ENCODE measurements at places on chromosomes 4 and X.
A peak's percentile ranks its signal among the peaks of the same experiment; 100 is the strongest.

GRCh38 chr4:137909529-137910309 lies 332.4 kb downstream of the SLC7A11 start:
- no peak for DNase-seq

DNA sequence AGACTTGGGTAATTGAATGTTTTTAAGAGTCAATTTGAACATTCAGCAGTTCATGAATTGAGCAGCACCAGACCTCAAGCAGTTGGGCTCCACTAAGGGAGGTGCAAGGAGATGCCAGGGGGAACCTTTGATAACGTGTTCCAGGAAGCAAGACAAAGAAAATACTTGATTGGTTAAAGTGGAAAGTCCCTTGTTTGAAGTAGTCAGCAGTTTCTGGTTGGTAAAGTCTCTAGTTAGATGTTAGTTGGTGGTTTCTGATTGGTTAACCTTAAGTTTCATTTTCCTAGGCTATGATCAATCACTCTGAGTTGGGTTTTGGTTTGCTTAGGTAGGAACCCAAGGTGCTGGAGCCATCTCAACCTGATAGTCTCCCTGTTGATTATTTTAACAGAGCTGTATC lies 4.0 kb downstream of the HERC6 start:
- DNase-seq: peak; percentile 87

DNA sequence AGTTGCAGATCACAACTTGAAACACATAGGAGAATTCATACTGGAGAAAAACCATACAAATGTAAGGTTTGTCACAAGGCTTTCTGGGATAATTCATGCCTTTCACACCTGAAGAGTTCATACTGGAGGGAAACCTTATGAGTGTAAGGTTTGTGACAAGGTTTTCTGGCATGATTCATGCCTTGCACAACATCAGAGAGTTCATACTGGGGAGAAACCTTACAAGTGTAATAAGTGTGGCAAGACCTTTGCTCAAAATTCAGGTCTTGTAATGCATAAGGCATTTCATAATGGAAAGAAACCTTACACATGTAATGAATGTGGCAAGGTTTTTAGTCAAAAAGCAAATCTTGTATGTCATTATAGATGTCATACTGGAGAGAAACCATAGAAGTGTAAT lies 58.8 kb upstream of the ENPEP start:
- no peak for DNase-seq

DNA sequence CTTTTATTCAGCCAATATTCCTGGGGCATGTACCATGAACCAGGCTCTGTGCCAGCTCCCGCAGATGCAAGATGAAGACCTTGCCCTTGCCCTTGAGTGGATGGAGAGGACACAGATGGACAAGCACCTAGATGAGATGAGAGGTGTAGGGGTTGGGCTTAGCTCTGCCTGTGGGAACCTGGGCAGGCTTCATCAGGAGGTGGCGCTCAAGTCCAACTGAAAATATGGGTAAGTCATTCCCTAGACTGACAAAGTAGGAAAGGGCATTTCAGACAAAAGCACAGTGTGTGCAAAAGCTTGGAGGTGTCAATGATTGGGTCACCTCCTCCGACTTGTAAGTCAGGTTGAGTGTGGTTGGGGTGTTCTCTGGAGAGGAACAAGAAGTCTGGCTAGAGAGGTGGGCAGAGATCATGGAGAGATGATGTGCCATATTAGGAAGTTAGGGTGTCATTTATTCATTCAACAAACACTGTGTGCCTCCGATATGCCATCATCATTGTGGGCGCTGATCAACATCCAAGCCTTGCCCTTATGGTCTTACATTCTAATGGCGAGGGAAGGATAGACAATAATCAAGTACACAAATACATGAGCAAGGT lies 64.6 kb downstream of the ANAPC4 start:
- peak; percentile 1 for DNase-seq

DNA sequence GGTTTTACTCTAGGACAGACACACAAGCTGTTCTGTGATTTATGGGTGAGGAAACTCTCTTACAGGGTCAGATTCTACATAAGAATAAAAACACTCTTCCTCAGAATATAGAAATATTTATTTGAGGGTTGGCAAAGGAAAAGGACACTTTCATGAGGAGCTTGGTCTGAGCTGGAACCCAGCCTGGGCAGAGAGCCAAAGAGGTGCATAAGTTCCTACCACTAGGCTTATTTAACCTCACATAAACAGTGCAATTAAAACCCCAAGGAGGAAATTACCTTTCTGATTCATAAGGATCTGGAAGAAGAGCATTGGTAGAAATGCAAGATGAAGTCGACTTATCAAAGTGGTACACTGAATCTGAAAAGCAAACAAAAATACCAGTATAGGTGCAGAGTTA lies 32.9 kb downstream of the SETD7 start:
- DNase-seq: no peak

GRCh38 chrX:97797076-97797475 lies 913.4 kb downstream of the RPA4 start:
- no peak for DNase-seq

GRCh38 chrX:114372937-114373336 lies 210.9 kb upstream of the HTR2C start:
- DNase-seq: no peak

- no peak for DNase-seq
Measured at GRCh38 chr4:181525634-181526033, 717.6 kb upstream of the TENM3 start.

DNA sequence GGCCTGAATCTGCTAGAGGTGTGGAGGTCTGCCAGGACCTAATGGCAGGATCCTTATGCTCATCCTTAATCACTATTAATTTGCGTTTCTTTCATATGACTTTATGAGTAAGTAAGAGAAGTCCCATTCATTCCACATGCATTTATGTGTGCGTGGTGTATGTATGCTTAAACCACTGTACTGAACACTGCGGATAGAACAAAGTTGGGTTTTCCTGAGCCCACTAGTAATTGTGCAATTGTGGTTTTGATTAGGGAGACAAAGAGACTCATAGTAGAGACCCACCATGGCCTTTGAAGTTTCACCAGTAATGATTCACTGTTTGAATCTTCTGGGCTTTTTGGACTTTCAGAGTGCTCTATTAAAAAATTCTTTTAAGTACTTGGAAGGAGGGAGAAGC lies 498.5 kb upstream of the DIPK2B start:
- DNase-seq: no peak

- DNase-seq: no peak
Measured at GRCh38 chrX:114065577-114066223, 518.2 kb upstream of the HTR2C start.

GRCh38 chr4:146269228-146269653 lies 54.9 kb downstream of the REELD1 start:
- DNase-seq: no peak

DNA sequence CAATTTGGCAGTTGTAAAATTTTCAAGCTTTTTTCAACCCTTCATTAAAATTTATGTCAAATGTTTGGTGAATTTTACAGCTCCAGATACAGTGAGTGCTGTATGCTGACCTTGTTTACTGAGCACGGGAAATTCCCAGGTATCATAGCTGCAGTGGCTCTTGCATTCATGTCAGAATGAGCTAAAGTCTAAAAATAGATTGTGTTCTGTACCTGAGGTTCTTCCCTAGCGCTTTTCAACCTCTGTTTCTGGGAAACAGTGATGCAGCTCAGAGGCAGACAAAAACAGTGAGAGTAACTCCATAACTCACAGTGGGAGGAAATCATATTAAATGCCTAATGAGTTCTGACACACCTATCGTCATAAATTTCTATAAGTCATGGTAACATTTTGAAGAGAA lies 393.8 kb upstream of the GNPDA2 start:
- no peak for DNase-seq

DNA sequence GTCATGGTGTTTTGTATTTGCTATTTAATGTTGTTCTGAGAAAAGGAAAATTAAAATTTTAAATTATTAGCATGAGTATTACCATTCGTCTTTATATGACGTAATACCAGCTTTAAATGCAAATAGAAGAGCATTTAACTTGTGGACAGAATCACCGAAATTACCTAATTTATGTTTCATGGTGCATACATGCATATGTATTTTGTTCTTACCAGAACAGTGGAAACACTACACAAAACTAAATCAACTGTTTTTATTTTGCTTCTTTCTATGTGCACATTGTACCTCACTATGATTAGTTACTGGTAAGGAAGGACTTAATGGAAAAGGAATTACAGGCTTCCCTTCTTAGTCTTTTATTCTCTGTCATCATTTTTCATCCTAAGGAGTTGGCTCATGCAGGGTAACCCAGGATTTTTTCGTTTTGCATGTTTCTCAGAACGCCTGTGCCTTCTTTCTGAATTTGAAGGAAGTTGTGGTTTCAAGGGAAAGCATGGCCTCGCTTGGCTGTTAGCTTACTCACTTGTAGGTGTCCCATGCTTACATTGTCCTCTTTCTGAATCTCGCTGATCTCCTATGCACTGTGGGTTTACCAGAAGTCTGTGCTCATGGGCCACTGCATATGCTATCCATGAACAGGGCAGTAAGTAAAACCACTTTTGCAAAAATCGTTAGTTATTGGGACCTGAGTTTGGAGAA lies 300.0 kb upstream of the PUDP start:
- DNase-seq: no peak

GRCh38 chr4:2619459-2619858 lies 83.0 kb downstream of the FAM193A start:
- DNase-seq: no peak

DNA sequence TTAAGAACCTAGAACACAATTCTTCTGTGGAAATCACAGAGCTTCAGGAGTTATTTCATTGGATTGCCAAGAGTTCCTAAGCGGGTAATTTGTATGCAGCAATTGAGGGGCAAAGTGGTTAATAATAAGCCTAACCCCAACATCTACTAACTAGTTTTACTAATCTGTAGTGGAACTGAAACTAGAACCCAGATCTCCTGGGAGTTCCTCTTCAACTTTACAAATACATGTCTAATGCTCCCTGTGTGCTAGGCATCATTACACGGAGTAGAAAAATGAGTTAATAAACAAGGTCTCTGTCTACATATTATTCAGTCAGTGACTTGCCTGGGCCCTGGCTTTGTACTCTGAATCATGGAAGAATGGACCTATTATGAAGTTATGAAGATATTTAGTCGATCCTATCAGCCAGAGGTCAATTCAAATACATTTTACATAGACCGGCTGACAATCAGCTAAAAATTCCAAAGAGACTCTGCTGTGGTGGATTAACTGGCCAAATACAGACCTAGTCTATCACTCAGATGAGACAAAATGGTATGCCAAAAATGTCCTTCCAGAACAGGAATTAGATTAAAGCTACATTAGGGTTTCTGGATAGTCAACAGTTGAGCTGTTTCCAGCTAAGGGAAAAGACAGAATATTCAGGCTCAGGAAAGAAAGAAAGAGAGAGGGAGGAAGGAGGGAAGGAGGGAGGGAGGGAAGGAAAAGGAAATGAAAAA lies 326.0 kb downstream of the FBXW7 start:
- DNase-seq: no peak

- no peak for DNase-seq
Measured at GRCh38 chr4:1219566-1219950, 29.4 kb downstream of the CTBP1 start.

GRCh38 chr4:37471971-37472370 lies 214.2 kb downstream of the RELL1 start:
- DNase-seq: no peak

DNA sequence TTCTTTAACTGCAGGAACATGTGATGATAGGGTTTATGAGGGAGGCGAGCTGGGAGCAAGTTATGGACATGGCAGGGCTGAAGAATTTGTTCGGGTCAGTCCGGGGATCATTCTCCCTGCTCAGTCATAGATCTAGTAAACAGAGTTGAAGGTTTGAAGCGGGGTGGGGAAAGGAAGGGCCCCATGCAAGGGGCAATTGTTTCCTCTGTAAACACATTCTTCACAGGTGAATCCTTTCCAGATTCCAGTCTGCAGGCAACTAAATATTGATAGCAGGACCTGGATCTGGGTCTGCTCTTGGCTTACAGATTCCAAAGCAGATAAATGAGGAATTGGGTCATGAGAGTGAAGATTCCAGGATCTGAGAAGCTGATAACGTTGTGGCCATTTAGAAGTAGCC lies 44.3 kb upstream of the ARHGAP24 start:
- DNase-seq: no peak

- DNase-seq: no peak
Measured at GRCh38 chr4:182975806-182976205, 58.6 kb upstream of the DCTD start.

- DNase-seq: no peak
Measured at GRCh38 chr4:102399021-102399420, 53.7 kb upstream of the SLC39A8 start.

DNA sequence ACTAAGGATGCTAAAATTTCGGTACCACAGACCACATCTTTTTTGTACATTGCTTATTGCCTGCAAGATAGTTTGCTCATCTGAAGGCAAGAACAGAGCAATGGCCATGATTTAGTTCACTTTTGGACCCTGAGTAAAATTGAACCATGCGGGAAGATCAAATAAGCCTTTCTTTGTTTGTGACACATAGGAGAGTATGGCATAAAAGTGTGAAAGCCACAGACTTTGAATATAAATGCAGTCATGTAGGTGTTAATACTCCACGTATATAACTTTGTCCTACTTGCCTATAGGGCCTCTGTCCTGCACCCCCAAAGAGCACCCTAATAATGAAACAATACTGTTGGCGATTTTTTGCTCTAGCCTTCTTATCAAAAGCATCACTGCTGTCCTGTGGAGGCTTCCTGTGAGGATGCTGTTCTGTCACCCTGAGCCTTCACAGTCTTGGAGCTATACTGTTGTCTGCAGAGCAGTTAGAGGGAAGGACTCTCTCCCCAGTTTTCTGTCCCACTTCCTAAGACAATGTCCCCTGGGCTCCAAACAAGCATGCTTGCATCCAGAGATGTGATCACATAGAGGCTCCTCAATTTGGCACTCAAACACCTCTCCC lies 10.2 kb upstream of the CXCL13 start:
- no peak for DNase-seq

- DNase-seq: no peak
Measured at GRCh38 chr4:174989791-174990190, 71.6 kb downstream of the ADAM29 start.

- no peak for DNase-seq
Measured at GRCh38 chrX:13387666-13388494, 68.0 kb upstream of the ATXN3L start.

- no peak for DNase-seq
Measured at GRCh38 chrX:16807548-16807947, 21.3 kb downstream of the TXLNG start.

DNA sequence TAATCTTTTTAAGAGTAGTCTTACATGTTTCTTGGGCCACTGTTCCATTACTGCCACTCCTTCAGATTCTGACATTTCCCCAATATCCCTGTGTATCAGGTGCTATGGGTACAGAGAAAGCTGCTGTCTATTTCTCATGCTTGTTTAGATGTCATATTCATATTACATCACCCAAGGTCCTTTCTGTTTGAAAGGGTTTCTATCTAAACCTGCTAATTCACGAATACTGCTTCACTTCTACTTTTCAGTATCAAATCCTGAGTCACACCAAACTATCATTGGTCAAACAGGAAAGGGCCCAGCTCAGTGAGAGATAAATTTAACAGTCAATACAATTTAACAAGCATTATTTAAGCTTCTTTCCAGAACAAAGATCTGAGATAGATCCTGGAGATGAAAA lies 241.4 kb downstream of the UGT8 start:
- no peak for DNase-seq

DNA sequence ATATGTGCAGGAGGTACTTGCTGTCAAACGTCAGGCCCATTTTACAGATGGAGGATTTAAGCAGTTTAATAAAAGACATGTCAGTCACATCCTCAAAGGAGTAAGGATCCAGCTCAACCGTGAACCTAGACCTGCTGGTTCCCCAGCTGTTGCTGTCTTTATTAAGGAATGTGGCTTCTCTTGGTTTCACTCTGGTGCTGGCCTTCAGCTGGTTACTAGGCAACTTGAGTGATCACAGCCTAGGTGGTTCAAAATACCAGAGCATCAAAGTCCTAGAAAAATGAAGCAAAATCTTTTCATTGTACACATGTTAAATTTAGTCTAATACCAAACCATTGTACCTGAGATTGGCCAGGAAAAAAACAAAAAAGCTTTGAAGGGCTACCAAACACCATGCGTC lies 32.7 kb upstream of the GLRA2 start:
- peak; percentile 6 for DNase-seq

Data from CD4-positive, alpha-beta T cell treated with Interleukin-17A for 1 hour (primary cell).